Motor neuron (in vitro differentiated cells): ENCODE measurements at places on chromosomes 4 and X. TPM values are rescaled to one million over a fixed set of nuclear protein-coding genes. Genes with fewer than 3 reads are reported as not detected.

SLC6A8 gene
- 6.5 and 8.9 TPM in 2 replicates for total RNA-seq

MYL5 gene
- total RNA-seq = 23.2 and 24.6 TPM in 2 replicates

CPLX1 gene
- 5.3 and 7.7 TPM in 2 replicates for total RNA-seq

SERPINA7 gene
- not detected in 2 replicates for total RNA-seq

HSFX1 gene
- 0.72 and 1.0 TPM in 2 replicates for total RNA-seq

BEX5 gene
- total RNA-seq = 22.6 and 30.0 TPM in 2 replicates

TMPRSS11E gene
- total RNA-seq = not detected in 2 replicates

CLNK gene
- total RNA-seq = 0.05 TPM in 1 of 2 replicates, not detected in the other

CTAG1B gene
- not detected in 2 replicates for total RNA-seq
